ENCODE measurements at places on chromosomes 16 and 17. TPM values are rescaled to one million over a fixed set of nuclear protein-coding genes. Genes with fewer than 3 reads are reported as not detected.

DNA sequence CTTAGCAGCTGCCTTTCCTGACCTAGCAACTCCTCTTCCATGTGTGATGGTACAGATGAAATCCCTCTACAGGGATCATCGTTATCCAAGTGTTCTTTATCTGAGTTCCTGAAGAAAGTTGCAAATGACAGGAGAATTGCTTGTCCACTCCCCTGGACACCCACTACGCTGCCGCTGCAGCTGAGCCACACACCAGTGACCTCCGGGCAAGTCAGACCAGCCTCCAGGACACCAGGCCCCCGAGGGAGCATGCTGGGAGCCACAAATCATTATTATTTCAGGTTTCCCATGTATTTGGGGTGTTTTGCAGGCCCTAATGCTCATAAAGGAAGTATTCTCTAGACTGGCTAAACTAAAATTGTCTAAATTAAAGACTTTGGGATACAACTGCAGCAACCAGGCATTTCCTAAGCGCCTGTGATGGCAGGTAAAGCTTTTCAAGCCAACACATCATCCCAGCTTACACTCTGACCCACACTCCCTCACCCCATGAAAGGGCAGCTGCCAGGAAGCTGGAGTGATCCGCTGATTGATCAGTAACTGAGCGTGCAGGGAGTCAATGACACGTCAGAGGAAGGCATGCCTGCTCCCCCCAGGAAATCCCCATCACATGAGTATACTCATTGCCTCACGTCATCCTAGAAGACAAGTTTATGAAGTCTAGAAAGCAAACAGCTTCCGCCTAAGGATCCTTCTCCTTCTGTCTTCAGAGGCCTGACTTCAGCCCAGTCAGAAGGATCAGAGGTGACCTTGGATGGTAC, 14.4 kb downstream of the FA2H start:
- DNase-seq: no peak

GRCh38 chr17:81153340-81153803, 11.9 kb upstream of the PVALEF start:
- no peak for DNase-seq

GRCh38 chr17:1182811-1183170, 3.0 kb upstream of the ABR start:
- no peak for DNase-seq

DNA sequence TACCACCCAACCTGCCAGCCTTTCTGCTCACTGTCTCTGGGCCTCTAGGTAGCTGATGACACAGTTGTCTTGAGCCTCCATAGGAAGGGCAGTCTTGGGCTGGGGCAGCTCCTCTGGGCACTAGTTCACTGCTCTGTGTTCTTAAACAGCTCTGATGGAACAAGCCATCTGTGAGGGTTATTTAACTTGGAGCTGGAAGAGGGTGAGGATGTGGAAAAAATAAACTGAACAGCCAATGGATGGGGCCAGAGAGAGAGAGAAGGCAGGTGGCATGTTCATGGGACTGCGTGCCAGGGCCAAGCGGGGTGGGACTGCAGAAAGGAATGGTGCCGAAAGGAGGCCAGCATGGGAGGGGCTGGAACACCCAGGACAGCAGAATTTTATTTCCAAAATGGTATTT, 52.6 kb downstream of the HIC1 start:
- DNase-seq: no peak

- no peak for DNase-seq
Measured at GRCh38 chr16:55508271-55508921, 476 bp upstream of the LPCAT2 start.

- no peak for DNase-seq
Measured at GRCh38 chr17:30188211-30188939, 47.1 kb downstream of the SLC6A4 start.

DNA sequence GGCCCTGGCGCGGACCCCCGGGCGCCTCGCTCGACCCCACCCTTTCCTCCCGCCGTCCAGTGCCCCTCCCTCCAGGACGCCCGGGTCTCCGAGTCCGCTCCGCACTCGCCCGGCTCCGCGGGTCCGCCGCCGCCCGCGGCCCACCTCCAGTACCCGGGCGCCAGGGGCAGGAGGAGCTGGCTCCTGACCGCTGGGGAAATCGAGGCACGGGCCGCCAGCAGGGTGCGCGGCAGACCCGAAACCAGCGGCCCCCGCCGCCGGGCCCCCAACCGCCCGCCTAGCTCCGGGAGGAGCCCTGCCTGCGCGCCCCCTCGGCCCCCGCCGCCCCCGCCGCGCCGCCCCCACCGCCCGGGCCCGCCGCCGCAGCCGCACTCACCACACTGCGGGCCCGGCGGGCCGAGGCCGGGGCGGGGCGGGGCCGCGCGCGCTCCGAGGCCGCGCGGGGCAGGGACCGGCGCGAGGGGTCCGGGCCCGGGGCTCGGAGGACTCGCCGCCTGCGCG, 333 bp downstream of the MAFG start:
- no peak for DNase-seq

GRCh38 chr17:29115961-29116803, 64.0 kb downstream of the MYO18A start:
- DNase-seq: peak; percentile 56

The CCL14 gene
- total RNA-seq: not detected

The KRTAP16-1 gene
- total RNA-seq: not detected

The GLOD4 gene
- 76.2 TPM for total RNA-seq

Data from activated T-cell treated with anti-CD3 and anti-CD28 coated beads, Interleukin-2, amount 50 U/mL, for 72 hours (primary cell).